ENCODE measurements at places on chromosomes 11 and 22.

DNA sequence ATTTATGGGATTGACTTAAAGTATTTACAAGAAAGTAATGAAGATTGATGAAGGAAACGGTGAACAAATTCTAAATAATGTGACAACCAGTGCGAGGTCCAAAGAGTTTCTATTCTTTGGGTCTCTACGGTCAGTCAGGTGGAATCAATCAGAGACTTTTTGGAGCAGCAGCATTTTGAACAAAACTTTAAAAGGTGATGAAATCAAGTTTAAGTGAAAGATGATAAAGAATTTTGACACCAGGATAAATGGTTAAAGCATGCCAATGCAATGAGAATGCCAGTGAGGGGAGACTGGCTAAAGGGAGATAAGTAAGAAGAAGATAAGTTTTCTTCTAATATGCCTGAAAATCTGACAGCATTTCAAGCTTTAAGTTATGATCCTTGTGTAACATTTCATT lies 67.9 kb downstream of the DCUN1D5 start:
- no peak for DNase-seq

GRCh38 chr22:42493393-42493792 lies 26.2 kb downstream of the RRP7A start:
- no peak for DNase-seq

DNA sequence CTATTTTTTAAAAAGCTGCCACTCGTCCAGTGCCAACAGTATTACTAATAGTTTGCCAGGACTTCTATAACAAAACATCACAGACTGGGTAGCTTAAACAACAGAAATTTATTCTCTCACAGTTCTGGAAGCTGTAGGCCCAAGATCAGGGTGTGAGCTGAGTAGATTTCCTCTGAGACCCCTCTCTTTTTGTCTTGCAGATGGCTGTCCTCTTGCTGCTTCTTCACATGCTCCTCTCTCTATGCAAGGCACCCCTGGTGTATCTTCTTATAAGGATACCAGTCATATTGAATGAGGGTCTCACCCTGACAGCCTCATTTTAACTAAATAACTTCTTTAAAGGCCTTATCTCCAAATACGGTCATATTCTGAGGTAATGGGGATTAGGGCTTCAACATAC lies 390.9 kb downstream of the DLG2 start:
- no peak for DNase-seq

GRCh38 chr11:70604630-70605467 lies 206.5 kb downstream of the CTTN start:
- no peak for DNase-seq

GRCh38 chr22:43400449-43400848 lies 11.4 kb upstream of the MPPED1 start:
- DNase-seq, result no peak

- DNase-seq, result no peak
Measured at GRCh38 chr11:114141863-114142580, 82.5 kb downstream of the ZBTB16 start.

DNA sequence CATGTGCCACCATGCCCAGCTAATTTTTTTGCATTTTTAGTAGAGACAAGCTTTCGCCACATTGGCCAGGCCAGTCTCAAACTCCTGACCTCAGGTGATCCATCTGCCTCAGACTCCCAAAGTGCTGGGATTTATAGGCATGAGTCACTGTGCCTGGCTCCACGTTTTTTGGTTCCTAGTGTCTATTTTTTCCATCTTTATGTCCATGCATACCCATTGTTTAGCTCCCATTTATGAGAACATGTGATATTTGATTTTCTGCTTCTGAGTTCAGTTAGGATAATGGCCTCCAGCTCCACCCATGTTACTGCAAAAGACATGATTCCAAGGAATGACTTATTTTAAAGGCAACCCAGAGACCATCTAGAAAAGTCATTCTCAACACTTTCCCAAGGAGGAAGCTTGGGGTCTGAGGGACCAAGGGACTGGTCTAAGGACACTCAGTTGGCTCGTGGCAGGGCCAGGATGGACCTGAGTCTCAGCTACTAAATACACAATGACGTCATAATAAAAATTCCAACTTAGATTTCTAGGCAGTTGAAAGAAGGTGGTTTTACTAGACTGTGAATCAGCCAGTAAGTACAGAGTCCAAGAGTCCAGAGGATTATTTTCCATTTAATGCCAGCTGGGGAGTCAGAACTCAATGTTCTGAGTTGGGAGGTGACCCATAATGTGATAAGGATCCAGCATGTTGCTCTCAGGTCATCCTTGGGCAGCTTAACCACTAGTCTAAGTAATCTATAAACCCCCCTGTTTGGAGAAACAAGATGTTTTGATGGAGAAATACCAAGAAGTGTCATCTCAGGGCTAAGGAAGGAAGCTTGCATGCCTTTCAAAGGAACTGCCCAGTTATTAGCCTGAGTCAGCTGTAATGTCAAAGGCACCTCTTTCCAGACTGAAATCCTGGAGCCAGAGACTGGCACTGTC lies 39.4 kb downstream of the ABTB2 start:
- DNase-seq, result no peak

- DNase-seq, result no peak
Measured at GRCh38 chr11:27242591-27242990, 120.4 kb downstream of the CCDC34 start.

- DNase-seq, result no peak
Measured at GRCh38 chr22:44924710-44925109, 85.1 kb downstream of the PHF21B start.

- DNase-seq, result no peak
Measured at GRCh38 chr22:29641700-29642330, 38.4 kb downstream of the NF2 start.

DNA sequence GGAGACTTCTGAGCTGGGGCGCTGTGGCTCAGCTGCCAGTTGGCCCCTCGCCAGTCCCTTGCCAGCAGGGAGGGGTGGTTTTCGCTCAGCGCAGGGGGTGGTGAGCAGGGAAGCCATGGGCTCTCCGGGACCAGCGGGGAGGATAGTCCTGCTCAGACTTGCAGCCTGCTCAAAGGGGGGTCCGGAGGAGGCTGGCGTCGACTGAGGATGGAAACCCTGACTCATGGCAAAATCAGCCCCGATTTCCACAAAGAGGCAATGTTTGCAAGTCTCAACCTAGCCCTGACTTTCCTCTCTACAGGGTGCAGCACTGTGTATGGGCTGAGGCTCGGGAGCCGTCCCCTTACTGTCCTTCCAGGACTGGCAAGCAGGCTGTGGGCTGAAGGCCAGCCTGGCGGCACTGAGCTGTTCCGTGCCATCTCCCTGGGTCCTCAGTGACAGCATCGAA lies 35.1 kb downstream of the FBLN1 start:
- no peak for DNase-seq

DNA sequence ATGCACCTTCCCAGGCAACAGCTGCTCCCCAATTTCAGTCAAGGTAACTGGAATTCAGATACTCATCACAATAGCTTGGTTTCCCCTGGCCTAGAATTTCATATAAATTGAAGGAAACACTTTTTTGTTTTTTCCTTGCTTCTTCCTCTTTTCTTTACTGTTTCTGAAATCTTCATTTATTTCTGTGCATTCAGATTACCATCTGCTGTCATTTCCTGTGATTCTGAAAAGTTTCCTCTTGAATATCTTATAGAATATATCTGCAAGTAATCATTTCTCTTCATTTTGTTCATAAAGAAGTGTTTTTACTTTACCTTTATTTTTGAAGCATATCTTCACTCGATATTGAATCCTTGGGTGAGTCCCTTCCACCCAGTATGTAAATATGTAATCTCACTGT lies 85.3 kb downstream of the GAB4 start:
- DNase-seq, result no peak

- DNase-seq, result no peak
Measured at GRCh38 chr11:30424844-30425243, 101.9 kb downstream of the ARL14EP start.

DNA sequence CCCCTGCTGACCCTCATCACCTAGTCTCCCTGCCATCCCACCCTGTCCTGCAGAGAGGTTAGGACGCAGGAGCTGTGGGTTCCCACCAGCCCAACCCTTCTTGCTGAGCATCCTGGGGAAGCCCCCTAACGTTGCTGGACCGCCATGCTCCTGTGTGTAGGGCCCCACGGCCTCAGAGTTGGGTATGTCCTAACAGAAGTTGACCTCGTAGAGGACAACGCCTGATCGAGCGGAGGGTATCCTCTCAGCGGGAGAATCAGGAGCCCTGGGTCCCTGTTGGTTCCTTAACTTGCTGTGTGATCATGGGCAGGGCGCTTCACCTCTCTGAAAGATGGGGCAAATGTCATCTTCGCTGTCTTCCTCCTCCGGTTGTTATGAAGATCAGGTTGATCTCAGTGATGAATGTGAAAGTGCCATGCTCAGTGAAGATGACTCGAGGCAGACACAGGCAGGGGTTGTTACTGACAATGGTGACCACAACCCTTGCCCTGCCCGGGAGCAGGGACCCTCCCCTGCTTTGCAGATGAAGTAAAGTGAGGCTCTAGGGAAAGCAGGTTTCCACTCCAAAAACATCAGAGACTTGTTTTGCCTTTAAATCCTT lies 19.3 kb upstream of the CD5 start:
- no peak for DNase-seq

GRCh38 chr11:126434950-126435335 lies 79.5 kb downstream of the ST3GAL4 start:
- DNase-seq, result no peak

DNA sequence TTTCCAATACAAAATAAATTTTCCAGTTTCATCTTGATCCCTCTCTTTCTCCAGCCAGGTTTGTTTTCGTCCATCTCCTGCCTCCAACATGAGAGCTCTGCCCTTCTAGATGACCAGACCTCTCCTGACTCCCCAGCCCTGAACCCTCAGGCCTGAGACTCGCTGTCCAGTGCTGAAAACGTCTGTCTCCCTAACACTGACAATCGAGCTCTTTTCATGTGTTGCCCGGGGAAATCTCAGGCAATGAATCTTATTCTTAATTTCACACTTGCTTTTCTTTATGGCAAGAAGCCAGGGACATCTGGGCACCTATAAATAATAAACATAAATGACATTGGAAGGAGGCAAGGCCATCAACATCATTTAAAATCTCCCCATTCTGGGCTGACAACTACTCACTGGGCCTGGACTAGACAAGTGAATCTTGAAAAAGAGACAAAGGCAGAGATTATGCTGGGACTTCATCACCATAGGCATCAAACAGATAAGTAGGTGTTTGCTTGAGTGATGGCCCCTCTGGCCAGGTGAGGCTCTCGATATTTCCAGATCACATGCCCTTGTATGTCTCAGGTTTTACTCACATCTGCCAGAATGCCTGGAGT lies 274.5 kb upstream of the B3GAT1 start:
- DNase-seq, result no peak

- peak; percentile 78 for DNase-seq
Measured at GRCh38 chr11:67486481-67487195, 3.8 kb downstream of the AIP start.

DNA sequence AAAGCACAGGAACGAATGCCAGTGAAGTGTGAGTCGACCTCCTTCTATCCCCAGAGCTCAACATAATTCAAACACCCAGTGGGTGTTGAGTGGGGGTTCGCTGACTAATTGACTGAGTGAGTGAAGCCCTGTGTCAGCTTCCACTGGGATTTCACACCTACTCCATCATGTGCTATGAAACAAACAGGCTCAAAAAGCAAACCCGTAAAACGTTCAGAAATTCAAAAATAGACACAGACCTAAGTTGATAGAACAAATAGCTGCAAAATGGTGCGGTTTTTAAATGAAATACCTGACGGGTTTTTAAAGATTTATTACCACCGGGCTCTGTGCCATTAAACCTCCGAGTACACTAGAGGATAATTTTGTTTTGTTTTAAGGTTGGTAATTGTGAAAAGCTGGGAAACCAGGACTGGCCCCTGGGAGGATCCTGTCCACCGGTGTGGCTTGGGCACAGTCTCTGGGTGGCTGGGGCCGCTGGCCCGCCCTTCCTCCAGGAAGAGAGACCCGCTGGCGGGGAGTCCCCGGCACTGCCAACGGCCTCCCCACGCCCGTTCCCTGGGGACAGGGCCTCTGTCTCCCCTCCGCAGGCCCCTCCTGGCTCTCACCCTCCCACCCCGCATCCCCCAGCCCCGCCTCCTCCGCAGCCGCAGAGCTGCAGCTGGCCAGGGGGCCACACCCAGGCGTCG lies 13.6 kb downstream of the KCNJ5 start:
- peak; percentile 32 for DNase-seq

DNA sequence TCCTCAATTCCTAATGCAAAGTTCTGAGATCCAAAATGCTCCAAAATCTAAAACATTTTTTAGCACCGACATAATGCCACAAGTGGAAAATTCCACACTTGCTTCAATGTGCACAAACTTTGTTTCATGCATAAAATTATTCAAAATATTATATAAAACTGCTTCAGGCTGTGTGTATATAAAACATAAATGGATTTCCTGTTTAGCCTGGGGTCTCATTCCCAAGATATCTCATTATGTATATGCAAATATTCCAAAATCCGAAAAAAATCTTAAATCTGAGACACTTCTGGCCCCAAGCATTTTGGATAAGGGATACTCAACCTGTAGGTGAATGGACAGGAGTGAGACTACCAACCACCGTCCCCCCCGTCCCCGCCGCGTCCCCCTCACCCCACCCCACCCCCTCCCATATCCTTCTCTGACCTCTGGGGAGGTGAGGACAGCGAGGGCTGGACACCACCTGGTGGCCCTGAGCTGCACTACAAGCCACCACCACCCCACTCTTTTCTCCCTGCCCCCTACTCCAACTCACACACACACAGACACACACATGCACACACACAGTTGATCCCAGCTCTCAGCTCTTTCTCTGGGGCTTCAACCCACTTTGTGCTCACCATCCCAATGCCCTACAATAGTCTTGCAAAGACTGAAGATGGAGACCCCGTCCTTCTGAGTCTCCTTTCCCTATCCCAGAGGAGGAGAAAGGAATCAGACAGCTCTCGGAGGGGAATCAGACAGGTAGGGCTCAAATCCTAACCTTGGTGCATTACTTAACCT lies 101.0 kb downstream of the PDE2A start:
- no peak for DNase-seq

GRCh38 chr11:13288375-13289029 lies 10.9 kb downstream of the BMAL1 start:
- no peak for DNase-seq

- no peak for DNase-seq
Measured at GRCh38 chr11:73907191-73907590, 30.4 kb downstream of the PAAF1 start.

DNA sequence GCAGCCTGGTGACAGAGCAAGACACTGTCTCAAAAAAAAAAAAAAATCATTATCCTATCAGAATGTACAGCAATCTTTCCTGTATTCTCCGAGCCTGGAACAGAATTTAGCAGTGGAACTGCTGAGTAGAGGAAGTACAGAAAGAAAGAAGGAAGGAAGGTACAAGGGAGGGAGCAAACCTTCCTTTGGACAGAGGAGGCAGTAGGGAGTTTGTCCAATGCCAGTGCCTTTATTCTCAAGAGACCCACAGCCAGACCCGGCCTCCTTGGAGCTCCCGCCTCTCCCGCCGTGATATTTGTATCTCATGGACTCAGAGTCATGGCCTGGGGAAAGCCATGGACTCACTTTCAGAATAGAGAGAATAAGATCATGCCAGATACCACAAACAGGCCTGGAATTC lies 37.7 kb upstream of the LRRC55 start:
- no peak for DNase-seq

- DNase-seq, result no peak
Measured at GRCh38 chr11:113528982-113529381, 53.8 kb upstream of the DRD2 start.
